Neural crest cell (in vitro differentiated cells): ENCODE measurements at places on chromosomes 5 and 9. TPM values are rescaled to one million over a fixed set of nuclear protein-coding genes. Genes with fewer than 3 reads are reported as not detected.

- no peak for DNase-seq
These were observed 5.4 kb upstream of the CREBRF start for GRCh38 chr5:173050791-173051190.

EPB41L4A gene
- total RNA-seq: 10.8 and 12.4 TPM in 2 replicates

DNA sequence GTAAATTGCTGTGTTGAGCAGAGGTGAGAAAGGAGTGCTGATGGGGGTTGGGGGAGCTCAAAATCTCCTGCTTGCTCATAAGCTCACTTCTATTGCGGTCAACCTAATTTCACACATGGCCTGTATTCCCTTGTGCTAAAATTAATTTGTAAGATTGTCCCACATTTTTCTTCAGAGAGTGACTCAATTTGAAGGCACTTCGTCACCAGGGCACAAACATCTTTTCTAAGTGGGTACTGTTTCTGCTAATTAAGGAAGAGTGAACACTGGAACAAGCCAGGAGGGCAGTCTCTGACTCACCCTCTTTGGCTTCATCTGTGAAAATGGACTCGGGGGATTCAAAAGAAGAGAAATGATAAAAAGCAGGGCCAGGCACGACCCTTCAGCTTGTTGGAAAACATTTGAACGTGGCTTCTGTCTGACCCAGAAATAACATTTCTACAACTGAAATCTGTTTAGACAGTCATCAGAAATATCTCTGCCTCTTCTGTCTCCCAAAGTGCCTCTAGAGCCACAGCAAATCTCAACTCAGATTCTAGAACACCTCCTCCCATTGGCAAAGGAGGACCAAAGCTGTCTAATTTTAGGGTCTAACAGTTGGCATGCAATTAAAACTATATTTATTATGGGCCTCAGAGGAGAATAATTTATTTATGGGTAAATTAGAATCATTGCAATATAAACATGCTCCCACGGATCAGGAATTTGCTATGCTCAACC lies 49.8 kb downstream of the FEM1C start:
- no peak for DNase-seq

- DNase-seq: no peak
These were observed 102.2 kb downstream of the FGF18 start for GRCh38 chr5:171521679-171522078.

DNA sequence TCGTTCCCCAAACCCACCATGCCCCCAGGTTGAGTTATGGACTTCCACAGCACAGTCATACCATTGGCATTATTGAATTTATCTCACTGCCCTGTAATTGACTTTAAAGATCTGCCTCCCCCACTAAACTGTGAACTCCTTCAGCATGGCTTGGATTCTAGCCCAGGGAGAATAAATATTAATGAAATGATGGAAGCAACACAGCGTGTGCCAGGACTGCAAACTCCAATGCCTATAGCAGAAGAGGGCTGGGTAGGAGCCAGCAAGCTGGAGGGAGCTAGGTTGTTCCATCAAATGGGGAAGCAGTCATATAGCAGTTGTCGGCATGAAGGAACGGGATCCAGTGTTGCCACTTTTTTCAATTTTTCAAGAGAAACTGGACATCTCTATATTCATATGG lies 69.0 kb upstream of the MSX2 start:
- no peak for DNase-seq

DNA sequence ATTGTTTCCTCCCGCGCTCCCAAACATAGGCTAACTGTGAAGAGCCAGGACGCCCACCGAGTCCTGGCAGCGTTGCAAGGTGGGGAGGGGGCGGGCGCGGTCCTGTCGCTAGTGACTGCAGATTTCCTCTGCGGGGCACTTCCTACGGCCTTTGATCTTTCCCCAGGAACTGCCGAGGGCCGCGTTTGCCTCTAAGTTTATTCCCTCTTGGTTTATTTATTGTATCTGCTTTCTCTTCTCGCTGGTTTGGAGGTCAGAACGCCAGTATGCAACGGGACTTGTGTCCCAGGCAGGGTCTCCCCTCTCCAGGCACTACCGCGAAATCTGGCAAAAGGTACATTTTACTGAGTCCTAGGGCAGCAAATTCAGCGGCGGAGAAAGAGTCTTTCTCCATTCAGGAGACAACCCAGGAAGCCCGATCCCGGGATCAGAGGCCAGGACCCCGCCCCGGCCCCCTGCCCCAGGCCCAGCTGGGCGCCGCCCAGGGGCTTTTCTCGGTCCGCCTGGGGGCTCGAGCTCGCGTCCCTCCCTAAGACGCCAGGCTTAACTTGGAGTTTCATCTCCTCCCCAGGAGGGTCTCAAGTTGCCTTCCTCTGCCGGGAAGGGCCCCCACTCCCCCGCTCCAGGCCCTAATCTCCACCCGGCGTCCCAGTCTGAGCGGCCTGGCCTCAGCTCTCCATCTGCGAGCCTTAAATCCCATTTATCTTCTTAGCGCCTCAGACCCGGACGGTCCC lies 884 bp upstream of the EGFLAM start:
- peak; percentile 6 for DNase-seq

ZBED3 gene
- total RNA-seq: 12.1 and 12.2 TPM in 2 replicates

GRCh38 chr5:158819095-158819494 lies 280.6 kb downstream of the EBF1 start:
- no peak for DNase-seq

- DNase-seq: no peak
These were observed 2.9 kb downstream of the MEGF9 start for GRCh38 chr9:120711354-120711753.

PCDHB14 gene
- total RNA-seq: 5.5 TPM in 2 replicates

- no peak for DNase-seq
These were observed 25.2 kb downstream of the ZCCHC9 start for GRCh38 chr5:81326554-81326953.

DNA sequence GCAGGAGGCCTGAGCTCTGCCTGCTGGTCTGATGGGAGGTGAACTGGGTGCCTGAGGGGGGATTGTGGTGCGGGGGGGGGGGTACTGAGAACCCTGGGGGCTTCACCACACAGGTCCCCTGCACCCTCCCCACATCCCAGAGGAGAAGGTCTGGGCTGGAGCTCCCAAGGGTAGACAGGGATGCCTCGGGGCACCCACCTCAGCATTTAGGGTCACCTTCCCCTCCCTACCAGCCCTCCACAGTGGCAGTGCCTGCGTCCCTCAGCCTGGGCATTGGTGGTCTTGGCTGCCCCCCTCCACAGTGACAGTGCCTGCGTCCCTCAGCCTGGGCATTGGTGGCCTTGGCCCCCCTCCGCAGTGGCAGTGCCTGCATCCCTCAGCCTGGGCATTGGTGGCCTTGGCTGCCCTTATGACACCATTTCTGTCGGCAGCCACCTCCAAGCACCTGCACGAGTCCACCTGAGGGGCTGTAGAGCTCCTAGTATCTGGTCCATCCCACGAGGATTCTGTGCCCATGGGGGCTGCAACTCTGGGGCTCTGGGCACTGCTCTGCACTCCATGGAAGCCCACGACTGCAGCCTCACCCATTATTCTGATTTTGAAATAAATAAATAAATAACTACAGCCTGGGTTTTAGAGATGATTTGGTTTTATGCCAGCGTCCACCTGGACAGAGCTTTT lies 21.5 kb downstream of the NKD2 start:
- no peak for DNase-seq

GRCh38 chr5:135436951-135437418 lies 10.2 kb downstream of the DCANP1 start:
- no peak for DNase-seq

- DNase-seq: no peak
These were observed 140.6 kb upstream of the SLC12A2 start for GRCh38 chr5:127943061-127943371.

OBP2B gene
- not detected in 2 replicates for total RNA-seq

SV2C gene
- 0.33 and 0.66 TPM in 2 replicates for total RNA-seq

DNA sequence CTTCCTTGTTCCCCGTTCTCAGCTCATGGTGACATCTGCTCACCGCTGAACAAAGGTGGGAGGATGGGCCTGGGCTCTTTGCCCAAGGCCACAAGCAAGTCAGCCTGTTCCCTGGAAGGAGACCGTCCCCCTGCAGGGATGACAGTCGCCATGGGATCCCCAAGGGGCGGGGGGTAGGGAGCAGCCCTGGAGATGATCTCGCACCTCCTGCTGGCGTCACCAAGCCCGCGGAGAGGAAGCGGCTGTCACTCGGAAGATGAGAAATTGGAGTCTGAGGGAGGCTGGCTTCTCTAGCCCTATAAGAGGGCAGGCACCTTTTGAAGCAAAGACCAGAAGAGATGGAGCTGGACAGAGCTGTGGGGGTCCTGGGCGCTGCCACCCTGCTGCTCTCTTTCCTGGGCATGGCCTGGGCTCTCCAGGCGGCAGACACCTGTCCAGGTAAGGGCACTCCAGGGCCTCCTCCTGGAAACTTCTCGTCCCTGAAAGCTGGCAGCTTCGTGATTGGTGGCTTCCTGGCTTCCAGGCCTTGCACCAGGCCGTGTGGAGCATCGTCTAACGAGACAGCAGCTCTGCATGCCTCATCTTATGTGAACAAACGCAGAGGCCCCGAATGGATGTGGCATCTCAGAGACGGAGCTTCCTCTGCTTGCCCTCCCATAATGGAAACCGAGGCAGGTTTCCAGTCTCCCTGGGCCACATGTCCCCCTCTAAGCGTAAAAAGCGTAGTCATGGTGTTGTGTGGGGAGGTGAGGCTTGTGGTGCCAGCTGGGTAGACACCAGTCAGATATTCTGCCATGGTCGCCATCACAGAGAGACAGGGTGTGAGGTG lies at the start of gene FCN2:
TSS of gene FCN2 (plus strand) at position 327 of the 829 bp plus-strand sequence. CDS start at position 339, 12 bp downstream.
- no peak for DNase-seq

DNA sequence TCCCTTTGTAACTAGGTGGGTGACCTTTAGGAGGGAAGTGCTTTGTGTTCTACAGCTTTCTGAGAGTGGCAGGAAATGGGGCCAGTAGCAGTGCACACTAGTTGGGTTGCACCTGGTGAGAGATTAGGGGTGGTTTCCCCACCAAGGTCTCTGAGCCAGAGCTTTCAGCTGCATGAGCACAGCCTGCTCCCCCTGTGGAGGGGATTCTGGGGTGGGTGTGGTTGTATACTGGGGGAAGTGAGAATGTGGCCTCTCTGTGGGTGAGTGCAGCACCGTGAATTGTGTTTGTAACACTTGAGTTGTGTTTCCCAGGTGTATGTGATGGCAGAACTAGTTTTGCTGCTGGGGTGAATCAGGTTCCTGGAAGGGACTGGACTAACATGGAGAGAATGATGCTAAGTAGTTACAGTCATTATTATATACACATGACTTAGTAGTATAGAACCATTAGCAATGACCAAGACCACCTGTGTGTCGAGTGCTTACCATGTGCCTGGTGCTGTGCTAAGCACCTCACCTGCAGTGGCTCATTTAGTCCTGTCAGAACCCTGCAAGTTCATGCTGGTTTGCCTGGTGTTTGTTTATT lies 11.8 kb upstream of the CXXC5 start:
- DNase-seq: no peak

DNA sequence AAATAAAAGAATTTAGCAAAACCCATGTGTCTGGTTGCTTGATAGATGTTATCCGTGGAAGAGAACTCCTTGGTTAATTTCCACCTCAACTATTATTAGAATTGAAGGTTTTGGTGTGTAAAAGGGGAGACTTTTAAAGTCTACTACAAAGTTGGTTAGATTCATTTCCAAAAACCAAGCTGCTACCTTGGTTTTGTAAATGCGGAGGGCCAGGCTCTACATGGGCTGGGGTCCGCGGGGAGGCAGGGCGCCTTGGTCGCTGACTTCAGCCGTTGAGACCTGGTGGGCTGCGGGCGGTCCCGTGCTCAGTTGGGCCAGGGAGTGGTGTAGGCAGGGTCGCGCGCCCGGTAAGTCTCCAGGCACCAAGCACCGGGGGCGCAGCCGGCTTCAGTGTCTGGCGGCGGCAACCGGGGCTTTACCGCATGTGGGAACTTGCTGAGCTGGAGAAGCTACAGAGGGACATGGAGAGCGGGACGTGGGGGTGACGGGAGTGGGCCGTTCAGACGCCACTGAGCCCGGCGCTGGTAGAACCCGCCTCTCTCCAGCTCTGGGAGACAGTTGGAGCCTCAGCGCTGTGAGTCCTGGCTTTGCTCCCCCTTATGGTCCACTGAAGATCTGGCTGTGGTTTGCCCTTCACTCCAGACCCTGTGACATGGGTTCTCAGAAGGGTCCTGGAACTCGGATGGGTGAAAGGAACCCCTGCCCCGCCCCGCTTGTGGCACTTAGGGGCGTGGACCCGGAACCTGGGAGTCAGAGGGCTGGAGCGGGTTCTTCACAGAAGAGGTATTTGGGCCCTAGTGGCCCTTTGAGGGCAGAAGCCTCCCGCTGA lies 11.8 kb downstream of the NR2F1 start:
- peak; percentile 45 for DNase-seq

GRCh38 chr9:14340219-14340873 lies 26.4 kb upstream of the NFIB start:
- DNase-seq: no peak

DNA sequence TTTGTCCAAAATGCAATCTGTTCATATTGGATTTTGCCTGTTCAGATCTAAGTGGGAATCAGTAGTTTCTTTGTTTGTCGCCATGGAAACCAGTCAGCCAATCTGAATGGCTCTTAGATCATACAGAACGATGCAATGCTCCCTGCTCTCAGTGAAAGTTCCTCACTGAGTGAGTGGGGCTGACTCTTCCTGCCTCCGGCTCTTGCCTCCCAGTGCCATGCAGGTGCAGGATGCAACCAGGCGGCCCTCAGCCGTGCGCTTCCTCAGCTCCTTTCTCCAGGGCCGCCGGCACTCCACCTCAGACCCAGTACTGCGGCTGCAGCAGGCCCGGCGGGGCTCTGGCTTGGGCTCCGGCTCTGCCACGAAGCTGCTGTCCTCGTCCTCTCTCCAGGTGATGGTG lies at the start of gene PTPDC1:
TSS of gene PTPDC1 (plus strand) at position 151 of the 400 bp plus-strand sequence. CDS start at position 218, 67 bp downstream.
- DNase-seq: peak; percentile 39

SUB1 gene
- total RNA-seq: 259 and 260 TPM in 2 replicates

TICAM2 gene
- total RNA-seq: 1.4 and 1.9 TPM in 2 replicates

AFAP1L1 gene
- total RNA-seq: 11.6 and 13.9 TPM in 2 replicates

DNA sequence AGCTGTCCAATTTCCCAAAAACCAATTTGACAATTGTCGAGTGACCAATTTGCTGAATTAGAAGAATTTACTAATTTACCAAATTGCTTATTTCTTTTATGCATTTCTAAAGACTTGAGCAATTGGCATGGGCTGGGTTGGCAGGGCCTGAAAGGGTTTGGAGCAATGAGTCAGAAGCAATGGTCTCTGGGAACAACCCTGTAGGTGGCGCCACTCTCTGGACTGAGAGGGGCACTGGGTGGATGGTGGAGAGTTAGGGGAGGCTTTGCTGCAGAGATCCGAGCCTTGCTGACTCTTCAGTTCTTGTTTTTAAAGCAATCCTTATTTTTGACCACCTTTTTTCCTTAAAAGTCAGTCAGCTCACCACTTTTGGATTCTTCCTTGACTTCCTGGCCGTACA lies 71.5 kb upstream of the RPS23 start:
- peak; percentile 46 for DNase-seq

MAMDC2 gene
- 0.21 and 0.25 TPM in 2 replicates for total RNA-seq

HAPLN1 gene
- total RNA-seq: 0.75 and 1.4 TPM in 2 replicates

CCDC192 gene
- 0.71 and 1.3 TPM in 2 replicates for total RNA-seq
